ENCODE measurements at places on chromosomes 1 and 21. TPM values are rescaled to one million over a fixed set of nuclear protein-coding genes. Genes with fewer than 3 reads are reported as not detected.

DNA sequence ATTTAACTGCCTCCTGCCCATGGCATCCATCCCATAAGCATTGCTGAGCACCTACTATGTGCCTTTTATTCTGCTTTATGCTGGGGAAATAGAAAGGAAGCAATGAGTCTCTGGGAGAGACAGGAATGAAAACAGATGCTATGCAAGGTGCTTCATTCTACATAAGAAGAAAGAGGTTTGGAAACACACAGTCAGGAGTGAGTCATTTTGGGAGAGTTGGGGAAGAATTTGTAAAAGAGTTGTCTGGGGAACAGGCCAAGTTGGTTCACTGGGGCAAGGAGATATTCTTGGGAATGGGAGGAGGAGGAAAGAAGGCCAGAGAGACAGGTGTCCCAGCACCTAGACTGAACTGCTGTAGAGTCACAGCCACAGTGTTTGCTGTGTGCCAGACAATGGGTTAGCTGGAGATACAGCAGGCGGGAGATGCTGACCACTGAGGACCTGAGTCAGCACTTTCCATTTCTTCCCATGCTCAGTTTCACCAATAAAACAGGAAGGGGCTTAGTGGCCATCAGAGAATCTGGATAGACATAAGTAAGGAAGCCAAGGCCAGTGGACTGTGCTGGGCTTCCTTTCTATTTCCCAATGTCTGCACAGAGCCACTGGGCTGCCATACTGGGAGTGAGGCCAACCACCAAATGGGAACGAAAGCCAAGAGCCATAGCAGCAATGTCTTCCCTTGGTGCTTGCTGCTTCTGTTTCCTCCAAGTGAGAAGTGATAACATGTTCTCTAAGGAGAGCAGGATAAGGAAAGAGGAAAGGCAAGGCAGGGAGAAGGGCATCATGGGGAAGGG, 187.7 kb upstream of the USP24 start:
- DNase-seq: no peak

GRCh38 chr1:119285482-119285881, 83.1 kb upstream of the HAO2 start:
- DNase-seq: no peak

DNA sequence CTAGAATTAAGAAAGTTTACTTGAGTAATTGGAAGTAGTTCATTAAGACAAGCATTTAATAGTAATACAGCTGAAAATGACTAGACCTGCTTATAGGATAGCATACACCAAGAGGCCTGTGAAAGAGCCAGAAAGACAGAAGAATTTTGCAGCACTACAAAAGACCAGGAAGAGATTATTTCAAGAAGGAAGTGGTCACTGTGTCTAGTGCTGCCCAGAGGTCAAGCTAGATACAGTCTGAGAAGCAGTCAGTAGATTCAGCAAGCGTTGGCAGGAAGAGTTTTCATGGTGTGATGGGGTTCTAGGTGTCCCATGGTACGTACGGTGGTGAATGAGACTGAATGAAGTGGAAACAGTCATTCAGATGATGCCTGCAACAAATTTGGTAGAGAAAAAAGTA, 31.5 kb downstream of the RGS8 start:
- no peak for DNase-seq

- no peak for DNase-seq
Measured at GRCh38 chr1:165937829-165938228, 110.4 kb downstream of the UCK2 start.

- DNase-seq: no peak
Measured at GRCh38 chr1:82564333-82564732, 763.6 kb downstream of the ADGRL2 start.

GRCh38 chr1:25012966-25013962, 83.2 kb upstream of the RUNX3 start:
- DNase-seq: no peak

DNA sequence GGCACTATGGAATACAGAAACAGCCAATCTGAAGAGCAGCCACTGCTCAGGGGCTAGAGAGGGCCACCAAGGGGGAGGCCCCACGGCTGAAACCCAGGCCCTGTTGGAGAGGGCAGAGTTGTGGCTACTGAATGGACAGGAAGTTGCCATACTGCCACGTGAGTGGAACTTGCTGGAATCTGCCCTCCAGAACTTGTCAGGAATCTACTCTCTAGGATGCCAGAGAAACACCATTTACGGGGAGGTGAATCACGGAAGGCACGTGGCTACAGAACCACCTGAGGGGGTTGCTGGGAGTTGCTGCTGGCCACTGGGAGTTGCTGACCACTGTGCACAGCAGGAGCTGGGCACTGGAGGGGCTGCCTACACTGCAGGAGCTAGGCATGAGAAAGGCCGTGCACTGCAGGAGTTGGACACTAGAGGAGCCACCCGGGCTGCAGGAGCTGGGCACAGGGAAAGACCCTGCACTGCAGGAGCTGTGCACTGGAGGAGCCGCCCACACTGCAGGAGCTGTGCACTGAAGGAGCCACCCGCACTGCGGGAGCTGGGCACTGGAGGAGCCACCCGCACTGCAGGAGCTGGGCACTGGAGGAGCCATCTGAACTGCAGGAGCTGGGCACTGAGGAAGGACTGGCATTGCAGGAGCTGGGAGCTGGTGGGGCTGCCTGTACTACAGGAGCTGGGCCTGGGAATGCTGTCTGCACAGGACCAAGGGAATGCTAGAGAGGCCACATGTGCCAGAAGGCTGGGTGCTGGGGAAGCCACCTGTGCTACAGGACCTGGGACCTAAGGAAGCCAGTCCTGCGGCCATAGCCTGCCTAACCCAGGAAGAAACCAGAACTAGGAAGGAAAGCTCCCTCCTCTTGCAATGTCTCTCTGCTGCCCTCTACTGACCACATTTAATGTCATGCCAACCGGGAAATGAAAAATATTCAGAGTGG, 343.4 kb downstream of the MATN1 start:
- peak; percentile 56 for DNase-seq

DNA sequence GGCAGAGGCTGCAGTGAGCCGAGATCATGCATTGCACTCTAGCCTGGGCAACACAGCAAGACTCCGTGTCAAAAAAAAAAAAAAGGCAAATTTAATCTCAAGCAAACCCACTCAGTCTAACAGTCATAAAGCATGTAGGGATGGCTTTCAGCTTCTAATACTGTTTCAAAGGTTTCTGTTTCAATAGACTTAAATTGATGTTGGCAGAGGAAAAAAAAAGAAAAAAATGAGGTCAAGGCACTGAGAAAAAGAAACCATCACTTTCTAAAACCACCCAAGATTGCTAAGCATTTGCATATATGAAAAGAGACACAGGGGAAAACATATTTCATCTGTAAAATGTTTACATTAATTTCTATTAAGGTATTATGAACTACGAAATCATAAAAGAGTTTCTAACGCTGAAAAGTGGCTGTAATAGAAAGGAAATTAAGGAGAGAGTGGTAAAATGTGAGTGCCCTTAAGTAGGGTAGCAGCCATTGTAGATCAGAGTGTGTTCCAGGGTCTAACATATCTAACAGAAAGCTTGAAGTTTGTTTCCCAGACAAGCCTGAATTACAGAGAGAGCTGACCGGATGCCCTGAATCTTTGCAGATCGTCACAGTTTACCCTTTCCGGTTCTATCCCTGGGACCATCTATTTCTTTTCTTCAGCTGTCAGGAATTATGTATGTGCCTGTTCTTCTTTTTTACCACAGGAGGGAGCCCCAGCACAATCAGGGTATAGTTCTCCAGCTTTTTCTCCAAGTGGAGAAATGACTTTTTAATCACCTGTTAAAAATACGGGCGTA, 70.0 kb downstream of the PLD5 start:
- no peak for DNase-seq

- DNase-seq: no peak
Measured at GRCh38 chr1:67216401-67216800, 50.1 kb downstream of the IL23R start.

DNA sequence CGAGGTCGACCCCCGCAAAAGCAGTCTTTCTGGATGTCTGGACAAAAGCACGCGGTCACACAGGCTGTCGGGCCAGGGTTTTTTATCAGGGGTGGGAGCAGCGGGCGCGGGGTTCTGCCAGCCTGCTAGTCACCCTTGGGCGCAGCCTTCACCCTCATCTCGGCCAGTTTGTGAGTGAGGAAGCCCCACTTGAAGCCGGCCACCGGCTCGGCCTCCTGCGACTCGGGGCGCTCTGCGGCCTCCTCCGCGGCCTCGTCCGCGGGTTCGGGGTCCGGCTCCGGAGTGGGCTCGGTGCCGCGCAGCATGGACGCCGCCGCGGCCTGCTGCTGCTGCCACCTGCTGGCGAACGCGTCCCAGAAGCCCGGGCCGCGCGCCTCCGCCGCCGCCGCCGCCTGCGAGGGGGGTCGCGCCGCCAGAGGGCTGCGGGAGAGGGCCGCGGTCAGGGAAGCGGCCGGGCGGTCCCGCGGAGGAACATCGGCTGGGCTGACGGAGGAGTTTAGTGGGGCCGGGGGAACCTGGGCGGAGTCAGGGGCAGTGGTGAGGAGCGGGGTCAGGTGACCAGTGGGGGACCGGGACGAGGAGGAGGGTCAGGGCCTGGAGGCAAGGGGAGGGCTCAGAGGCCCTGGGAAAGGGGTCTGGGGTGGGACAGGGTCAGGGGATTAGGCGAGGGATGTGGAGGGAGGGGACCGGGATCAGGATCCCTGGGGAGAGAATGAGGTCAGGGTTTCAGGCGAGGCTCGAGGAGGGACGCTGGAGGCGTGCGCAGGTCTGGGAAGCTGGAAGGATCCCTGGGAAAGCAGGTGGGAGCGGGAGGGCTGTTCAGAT, 4.5 kb downstream of the C1orf232 start:
- peak; percentile 67 for DNase-seq

GRCh38 chr1:2948751-2949680, 72.3 kb upstream of the ACTRT2 start:
- DNase-seq: no peak

DNA sequence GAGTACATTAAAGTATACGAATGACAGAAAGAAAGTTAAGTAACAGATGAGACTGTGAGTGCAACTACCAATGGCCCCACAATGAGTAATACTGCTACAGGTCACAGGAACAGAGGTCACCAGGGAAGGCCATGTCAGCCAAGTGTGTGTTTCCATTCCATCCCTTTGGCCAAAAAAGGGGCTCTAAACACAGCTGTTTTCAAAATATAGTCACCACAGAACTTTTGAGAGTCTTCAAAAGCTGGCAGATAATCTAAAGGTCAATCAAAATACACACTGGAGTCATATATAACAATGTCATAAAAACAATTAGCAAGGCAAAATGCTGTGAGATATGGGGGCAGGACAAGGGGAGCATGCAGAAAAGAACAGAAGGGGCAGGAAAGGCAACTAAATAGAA, 10.2 kb downstream of the USP24 start:
- peak; percentile 21 for DNase-seq

MEX3A gene
- 5.6 TPM for polyA plus RNA-seq

TMEM125 gene
- polyA plus RNA-seq: 0.52 TPM

ERICH3 gene
- polyA plus RNA-seq: 0.07 TPM

PEAR1 gene
- 13.7 TPM for polyA plus RNA-seq

NVL gene
- 26.2 TPM for polyA plus RNA-seq

IVNS1ABP gene
- 40.2 TPM for polyA plus RNA-seq

LCE2A gene
- not detected for polyA plus RNA-seq

CRYBG2 gene
- not detected for polyA plus RNA-seq

OR14K1 gene
- not detected for polyA plus RNA-seq

STYXL2 gene
- 0.08 TPM for polyA plus RNA-seq

P3R3URF gene
- not detected for polyA plus RNA-seq

ZNF672 gene
- polyA plus RNA-seq: 7.3 TPM

GPR161 gene
- polyA plus RNA-seq: 13.6 TPM

Measured in ovary (tissue), 10 donors.